ENCODE measurements at places on chromosomes 3 and 15.

- DNase-seq, result no peak
Observed at GRCh38 chr3:30299674-30300385, 306.6 kb upstream of the TGFBR2 start.

DNA sequence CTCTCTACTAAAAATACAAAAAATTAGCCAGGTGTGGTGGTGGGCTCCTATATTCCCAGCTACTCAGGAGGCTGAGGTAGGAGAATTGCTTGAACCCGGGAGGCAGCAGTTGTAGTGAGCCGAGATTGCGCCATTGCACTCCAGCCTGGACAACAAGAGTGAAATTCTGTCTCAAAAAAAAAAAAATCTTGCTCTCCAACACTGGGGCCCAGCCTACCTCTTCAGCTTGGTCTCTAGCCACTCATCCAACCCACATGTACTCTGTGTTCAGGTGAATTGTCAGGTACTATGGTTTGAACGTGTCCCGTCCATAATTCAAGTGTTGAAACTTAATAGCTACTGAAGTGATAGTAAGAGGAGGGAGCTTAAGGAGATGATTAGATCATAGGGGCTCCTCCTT, 22.4 kb upstream of the RAB7A start:
- no peak for DNase-seq

- DNase-seq, result no peak
Observed at GRCh38 chr3:8341821-8342247, 159.8 kb upstream of the LMCD1 start.

- DNase-seq, result no peak
Observed at GRCh38 chr3:44065311-44066094, 176.2 kb upstream of the TOPAZ1 start.

DNA sequence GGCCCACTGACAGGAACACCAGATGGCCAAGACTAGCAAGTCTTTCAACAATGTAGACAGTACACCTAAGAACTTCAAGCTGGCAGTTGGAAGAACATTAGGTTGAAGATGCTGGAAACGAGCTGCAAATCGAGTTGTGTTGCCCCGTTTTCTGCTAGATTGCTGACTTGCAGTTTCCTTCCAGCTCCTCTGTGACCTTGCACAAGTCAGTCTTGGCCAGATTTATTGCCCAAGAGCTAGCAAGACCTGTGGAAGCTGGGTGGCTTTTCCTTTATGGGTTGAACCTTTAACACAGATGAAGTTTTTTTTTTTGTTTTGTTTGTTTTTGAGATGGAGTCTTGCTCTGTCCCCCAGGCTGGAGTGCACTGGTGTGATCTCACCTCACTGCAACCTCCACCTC, 2.9 kb upstream of the RBM6 start:
- DNase-seq, result no peak

- no peak for DNase-seq
Observed at GRCh38 chr3:159724627-159725026, 264.0 kb upstream of the IL12A start.

DNA sequence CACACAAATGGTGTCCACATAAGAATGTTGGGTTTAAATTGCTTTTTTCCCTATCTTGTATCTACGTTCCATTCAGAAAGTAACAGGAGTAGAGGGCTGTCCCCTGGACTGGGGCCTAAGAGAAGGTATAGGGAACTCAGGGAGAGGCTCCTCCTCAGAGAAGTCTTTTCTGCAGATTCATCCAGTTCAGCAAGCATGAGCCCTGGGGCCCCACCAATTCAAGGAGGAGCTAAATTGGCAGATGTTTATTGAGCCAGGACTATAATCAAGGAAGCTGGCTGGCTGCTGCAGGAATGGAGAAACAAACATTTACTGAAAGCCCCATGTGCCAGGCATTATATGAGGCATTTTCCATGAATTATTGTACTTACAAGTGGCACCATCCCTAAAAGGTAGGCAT, 22.1 kb upstream of the LARS2 start:
- DNase-seq, result no peak

DNA sequence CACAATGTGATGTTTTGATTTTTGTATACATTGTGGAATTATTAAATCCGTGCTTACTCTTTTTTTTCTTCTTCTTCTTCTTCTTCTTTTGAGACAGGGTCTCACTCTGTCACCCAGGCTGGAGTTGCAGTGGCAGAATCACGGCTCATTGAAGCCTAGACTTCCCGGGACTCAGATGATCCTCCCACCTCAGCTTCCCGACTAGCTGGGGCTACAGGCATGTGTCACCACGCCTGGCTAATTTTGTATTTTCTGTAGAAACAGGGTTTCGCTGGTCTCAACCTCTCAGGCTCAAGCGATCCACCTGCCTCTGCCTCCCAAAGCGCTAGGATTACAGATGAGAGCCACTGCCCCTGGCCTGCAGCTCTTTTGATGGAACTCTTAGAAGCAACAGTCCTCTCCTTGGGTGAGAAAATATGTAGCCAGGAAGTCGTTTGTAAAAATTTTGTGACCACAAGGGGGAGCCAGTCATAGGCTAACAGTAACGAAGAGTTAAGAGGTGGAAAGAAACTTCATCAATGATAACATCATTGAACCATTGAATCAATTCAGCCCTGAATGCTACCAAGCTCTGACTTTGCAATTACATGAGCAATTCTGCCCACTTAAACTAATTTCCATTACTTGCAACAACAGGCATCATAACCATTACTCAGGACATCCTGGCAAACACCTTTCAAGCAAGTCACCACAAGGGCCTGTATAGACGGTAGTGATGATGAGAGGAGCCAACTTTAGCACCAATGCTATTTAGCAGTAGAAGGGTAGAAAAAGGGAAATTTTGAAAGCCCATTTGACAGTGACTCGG, 16.7 kb upstream of the CMTM7 start:
- no peak for DNase-seq

DNA sequence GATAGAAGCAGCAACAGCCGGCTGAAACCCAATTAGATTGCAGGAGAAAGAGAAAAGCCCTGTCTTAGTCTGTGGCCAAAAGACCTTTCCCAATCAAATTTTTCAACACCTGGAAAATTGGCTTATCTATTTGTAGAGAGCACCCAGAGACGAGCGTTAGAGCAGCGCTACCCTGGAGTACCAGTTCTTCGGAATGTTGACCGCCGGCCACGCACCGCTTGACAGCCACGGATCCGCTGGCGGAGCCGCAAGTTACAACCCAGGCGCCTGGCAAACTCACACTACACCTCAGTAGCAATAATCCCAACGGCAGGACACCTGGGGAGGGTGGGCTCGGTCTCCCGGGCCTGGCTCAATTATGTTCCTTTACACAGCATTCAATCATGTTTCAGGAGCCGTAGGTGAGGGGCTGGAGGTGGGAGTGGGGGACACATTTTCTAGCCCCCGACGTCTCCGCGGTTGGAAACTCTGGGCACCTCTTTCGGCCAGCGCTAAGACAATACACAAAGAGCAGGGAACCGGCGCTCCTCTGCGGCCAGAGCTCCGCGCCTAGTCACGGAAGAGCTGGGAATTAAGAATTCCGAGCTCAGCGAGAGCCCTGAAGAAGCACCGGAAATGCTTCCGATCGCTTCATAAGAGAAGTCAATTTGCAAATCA, 1.2 kb downstream of the MB21D2 start:
- DNase-seq, result no peak

- DNase-seq, result no peak
Observed at GRCh38 chr3:178485756-178486155, 50.5 kb upstream of the KCNMB2 start.

GRCh38 chr15:68206711-68207151, 1.6 kb upstream of the CALML4 start:
- peak; percentile 71 for DNase-seq

- no peak for DNase-seq
Observed at GRCh38 chr3:113421082-113421481, 20.2 kb downstream of the CFAP44 start.

- no peak for DNase-seq
Observed at GRCh38 chr3:172142864-172143451, 103.6 kb downstream of the FNDC3B start.

DNA sequence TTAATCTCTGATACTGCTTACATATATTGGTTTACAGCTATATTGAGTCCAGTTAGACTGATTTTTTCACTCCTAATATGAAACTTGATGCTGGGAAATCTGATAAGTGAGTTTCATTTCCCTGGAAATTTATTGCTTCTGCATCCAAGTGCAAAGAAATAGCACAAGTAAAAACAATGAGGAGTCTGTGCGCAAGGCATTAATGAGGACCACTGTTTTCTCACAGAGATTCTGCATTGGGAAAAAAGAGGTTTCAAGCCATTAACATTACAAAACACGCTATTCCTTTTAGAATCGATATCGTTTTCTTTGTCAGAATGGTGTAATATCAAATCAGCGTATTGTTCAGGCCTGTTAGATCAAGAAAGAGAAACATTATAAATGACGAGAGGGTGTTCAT, 723.3 kb upstream of the ARRDC4 start:
- DNase-seq, result no peak

GRCh38 chr3:125045965-125046364, 9.8 kb downstream of the HEG1 start:
- no peak for DNase-seq

DNA sequence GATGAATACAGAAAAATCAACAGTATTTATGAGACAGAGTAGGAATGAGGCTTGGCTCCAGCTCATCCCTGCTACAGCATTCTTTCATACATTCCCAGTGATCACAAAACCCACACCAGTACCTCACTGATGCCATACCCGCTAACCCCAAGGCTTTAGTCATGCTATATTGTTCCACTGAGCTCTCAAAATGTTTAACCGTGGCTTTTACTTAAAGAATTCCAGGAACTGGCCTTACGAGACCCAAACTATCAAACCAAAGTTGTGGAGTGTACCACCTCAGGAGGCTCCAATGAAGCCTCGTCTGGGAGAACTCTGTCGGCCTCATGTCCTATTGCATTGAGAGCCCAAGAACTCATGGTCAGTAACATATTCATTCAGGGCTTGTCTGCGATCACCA, 278.9 kb downstream of the ULK4 start:
- no peak for DNase-seq

GRCh38 chr3:197958346-197958745, 1.7 kb upstream of the LMLN start:
- no peak for DNase-seq

GRCh38 chr3:51967384-51968169, at the start of gene PCBP4:
Gene PCBP4, minus strand, starts transcription at chr3:51967454. Its CDS starts 6,214 bp downstream, at chr3:51961240.
- no peak for DNase-seq

- no peak for DNase-seq
Observed at GRCh38 chr3:44050867-44051266, 190.8 kb upstream of the TOPAZ1 start.

GRCh38 chr15:46855388-46855787, 861.9 kb upstream of the SEMA6D start:
- no peak for DNase-seq

DNA sequence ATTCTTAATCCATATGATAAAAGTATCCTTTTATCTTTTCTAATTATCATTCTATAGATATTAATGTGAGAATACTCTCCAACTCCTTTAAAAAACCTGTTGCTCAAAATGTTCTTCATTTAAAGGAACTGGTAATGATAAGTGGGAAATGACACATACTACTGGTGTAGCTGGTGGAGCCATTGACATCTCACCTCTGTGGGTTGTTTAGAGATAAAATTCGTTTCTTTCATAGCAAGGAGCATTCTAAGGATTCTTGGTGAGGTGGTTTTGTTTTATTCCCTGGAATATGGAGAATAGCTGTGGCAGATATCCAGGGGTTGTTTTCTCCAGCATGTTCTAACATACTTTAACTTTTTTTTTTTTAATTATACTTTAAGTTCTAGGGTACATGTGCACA, 299.8 kb upstream of the THBS1 start:
- no peak for DNase-seq

DNA sequence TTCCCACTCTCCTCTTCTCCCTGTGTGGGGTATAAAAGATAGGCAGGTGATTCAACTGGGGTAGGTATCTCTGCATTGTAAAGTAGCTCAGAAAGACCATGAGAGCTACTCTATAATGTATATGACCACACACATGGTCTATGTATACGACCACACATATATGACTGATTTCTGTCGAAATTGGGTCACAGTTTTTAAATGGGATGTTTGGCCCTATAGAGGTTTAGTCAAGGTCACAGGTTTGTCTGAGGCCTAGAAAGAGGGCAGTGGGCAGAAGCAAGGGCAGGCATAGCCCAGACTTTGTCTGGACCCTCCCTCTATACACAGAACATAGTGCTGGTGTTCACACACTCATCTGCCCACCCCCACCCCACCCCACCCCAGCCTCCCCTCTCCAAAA, 4.4 kb downstream of the LAMP3 start:
- no peak for DNase-seq

DNA sequence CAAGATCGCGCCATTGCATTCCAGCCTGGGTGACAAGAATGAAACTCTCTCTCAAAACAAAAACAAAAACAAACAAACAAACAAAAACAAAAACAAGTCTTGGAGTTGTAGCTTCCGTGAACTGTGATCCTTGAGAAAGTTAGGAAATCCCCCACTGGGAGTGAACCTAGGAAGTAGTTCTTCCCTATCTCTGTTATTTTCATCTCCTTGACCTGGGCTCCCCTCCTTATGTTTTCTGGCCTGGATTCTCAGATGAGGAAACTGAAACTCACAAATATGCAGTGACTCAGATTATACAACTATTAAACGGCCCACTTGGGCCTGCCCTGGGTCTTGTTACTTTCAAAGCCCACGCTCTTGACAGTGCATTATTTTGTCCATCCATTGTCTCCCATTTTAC, 29.7 kb downstream of the SAXO2 start:
- no peak for DNase-seq

GRCh38 chr3:23465569-23465968, 262.4 kb downstream of the UBE2E2 start:
- no peak for DNase-seq

DNA sequence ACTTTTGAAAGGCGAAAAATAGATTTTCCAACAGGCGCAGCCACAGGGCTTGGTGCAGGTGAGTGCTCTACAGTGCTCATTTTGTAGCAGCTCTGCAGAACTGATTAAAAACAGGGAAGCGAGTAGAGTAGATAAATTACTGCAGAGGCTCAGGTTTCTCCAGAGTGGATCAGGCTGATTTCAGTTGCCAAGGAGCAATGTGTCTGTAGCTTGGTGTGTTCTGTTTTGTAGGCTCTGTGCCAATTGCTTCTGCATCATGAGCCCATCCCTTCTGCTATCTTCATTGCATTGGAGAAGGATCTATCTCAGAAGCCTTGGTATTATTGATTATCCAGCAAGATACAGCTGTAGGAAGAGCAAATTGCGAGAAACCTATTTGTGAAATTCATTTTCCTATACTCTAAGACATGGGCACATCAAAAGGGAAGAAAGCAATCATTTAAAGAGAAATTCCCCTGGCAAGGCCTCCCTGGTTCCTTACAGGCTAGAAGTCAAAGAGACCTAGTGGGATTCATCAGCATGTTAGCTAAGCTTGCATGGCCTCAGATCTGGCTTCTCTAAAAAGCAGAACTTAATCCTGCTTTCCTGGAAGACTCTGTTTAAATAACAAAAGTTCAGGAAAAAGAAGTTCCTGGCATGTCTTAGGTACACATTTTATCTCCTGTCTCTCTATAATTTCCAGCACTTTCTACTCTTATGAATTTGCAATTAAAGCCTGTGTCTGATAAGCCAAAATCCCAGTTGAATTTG, 432.4 kb upstream of the ATP10A start:
- DNase-seq, result no peak

GRCh38 chr3:127044996-127045395, 62.1 kb downstream of the PLXNA1 start:
- no peak for DNase-seq

- no peak for DNase-seq
Observed at GRCh38 chr3:119631516-119631915, 28.9 kb downstream of the POPDC2 start.
